Stimulated activated CD4-positive, alpha-beta T cell treated with anti-CD3 and anti-CD28 coated beads, TNF-alpha, amount 100 ng/mL, for 48 hours (primary cell): ENCODE measurements at places on chromosomes 7 and 10.

DNA sequence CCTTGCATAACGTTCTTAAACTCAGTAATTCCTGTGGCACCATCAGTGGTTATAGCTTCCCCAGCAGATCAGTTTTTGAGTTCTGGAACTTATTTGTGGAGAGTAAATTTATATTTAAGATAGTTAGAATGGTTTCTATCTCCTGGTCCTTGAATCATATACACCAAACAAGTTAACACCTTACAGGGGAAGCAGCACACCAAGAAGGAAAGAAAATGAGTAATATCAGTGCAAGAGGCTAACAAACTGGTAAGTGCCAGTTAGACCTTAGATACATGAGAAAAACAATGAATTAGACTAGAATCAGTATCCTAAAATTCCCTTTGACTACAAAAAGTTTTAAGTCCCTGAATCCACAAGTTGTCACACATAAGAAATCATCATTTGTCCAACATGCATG is 54.2 kb downstream of the ABI1 start:
- no peak for DNase-seq

- DNase-seq: no peak
These were observed 210.4 kb downstream of the FAM107B start for GRCh38 chr10:14564268-14564744.

- DNase-seq: no peak
These were observed 72.7 kb upstream of the PIK3CG start for GRCh38 chr7:106792233-106792926.

DNA sequence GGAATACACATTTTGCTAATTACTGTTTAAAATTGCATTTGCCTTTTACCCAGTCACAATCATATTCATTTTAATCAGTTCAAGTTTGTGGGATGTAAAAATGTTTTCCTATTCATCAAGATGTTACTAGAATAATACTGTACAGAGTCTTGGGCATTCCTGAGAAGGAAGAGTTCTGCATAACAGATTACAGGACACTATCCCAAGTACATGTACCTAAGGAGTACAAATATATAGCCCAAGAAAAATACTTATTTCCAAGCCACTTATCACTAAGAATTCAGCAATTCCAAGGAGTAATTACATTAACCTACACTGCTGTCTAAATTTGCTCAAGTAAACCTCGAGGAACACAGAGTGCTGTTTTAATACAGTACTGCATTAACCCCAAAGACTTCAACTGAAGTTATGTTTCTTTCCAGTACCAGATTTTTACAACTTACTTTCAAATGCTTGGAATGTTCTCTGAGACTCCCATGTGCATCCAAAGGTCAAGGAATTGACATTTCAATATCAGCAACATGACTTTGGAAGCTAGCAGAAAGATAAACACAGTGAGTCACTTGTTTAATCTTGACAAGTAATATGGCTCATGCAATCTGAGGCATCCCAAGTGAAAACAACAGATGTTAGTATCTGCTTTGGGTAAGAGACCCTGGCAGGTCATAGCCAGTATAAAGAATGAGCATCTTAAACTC is 125.4 kb upstream of the BET1 start:
- no peak for DNase-seq

DNA sequence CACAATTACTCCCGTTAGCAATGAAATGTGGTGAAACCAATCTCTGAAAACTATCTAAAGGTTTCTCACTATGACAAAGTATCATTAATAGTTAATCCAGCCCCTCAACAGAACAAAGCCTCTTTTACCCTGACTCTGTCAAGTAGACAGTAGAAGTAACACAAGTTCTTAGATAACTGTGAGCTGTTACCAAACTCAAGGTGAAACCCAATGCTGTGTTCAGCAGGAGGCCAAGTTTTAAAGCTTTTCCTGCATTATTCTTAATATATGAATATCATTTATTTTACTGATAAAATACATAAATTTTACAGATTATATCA is 109.1 kb downstream of the SRPK2 start:
- DNase-seq: no peak

DNA sequence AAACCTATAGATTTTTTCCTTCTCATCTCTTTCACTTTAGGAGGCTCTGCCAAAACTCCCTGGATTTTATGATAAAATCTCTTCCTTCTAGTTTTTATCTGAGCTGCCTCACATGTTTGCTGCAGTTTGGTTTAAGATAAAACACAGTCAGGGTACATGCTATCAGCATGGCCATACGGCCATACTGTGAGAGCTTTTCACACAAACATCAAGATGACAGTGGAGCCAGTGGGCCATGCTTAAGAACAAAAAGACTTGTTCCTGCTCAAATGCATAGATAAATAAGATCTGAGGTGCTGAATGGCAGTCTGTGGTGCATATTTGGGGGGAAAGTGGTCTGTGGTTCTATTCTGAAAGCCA is 91.0 kb downstream of the ELMO1 start:
- no peak for DNase-seq

GRCh38 chr7:95589031-95589430 is 7.3 kb downstream of the PDK4 start:
- no peak for DNase-seq

GRCh38 chr10:26488344-26488743 is 50.2 kb downstream of the APBB1IP start:
- no peak for DNase-seq

- DNase-seq: no peak
These were observed at the start of gene CADPS2 for GRCh38 chr7:122886357-122887081. CADPS2 (minus strand) TSS chr7:122886460; CDS start chr7:122886337, 123 bp downstream.

DNA sequence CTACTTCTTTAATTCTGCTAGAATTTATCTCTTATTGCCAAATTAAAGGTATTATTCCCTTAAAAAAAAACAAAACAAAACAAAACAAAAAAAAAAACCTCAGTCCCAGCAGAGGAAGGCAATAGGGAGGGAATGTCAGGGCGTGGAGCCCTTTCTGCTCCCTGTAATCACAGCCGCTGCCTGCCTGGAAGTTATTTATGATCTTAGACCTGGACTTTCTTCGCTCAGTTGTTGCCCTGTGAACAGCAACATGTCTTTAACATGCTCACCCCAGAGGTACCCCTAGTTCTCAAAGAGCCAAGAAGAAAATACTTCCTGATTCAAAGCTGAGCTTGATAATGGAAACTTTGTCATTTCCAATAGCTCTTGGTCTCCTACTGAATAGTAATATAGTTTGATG is 7.7 kb downstream of the FAM180A start:
- DNase-seq: no peak

DNA sequence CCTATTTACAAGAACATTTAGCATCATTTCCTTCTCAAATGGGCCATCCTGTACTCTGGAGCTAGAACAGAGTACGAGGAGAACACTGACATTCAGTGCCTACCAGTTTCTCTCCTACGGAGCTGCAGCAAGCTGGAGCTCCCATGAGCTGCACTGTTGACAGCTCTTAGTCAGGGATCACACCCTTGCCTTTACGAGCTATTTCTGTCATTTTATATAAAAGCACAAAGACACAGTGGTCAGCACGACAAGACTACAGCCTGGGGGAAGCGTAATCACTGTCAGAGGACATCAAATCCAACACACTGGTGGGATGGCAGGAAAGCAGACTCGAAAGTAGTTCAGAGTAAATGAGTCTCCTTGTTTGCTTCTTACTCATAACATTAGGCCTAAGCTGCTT is 2.7 kb downstream of the CDCA7L start:
- no peak for DNase-seq

DNA sequence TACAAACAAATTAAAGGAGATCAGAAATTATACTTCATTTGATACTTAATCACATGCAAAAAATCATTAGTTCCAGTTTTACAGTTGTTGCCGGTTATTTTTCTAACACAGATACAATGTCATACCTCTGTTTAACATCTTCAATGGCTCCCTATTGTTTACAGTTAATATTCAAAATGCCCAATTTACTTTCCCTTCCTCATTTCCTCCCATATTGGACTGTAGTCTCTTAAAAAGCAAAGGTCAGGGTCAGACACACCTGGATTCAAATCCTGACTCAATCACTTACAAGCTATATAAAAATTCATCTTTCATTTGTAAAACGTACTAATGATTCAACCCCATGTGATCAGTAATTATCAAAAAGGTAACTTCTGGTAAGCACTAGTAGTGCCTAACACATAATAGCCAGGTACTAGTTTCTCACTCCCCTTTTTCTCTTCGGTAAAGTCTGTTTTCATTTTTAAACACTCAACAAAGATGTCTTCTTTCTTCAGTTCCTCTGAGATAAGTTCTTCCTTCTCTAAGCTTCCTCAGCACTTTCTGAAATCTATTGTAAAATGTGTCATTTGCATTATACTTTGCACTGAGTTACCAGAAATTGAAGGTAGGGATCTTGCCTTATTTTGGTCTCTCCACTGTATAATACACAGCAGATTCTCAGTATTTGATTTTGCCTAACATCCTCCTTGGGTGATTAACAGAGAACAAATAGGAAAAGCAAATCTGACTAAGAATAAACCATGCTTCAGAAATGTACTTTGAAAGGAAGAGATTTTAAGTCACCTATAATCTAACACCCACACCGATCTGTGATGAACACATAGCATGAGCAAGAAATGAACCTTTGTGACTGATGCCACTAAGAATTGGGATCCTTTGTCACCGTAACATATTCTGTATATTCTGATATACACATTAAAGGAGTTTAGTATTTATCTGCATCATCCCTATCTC is 16.1 kb downstream of the KMT2C start:
- no peak for DNase-seq

- no peak for DNase-seq
These were observed 133.8 kb upstream of the KCNMA1 start for GRCh38 chr10:77771450-77771849.

DNA sequence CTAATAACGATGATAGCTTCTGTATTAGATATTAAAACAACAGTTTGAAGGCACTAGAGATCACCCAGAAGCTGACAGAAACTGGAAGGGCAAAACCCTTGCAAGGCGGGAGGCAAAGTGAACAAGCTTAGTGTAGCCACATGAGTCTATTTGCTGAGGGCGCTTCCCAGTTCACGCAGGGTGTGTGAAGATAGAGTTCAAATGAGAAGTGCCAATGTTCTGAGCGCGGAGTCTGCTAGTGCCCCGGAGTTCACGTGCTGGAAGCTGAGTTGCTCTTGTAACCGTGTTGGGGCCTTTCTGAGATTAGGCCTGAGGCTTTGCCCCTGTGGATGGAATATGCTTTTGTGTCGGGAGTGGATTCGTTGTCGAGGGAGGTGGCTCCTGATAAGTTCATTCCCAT is 16.6 kb upstream of the GTPBP4 start:
- DNase-seq: no peak

- DNase-seq: no peak
These were observed 27.9 kb upstream of the CHCHD3 start for GRCh38 chr7:133109816-133110215.

- DNase-seq: no peak
These were observed 233.1 kb upstream of the PHYHIPL start for GRCh38 chr10:58943256-58943890.

DNA sequence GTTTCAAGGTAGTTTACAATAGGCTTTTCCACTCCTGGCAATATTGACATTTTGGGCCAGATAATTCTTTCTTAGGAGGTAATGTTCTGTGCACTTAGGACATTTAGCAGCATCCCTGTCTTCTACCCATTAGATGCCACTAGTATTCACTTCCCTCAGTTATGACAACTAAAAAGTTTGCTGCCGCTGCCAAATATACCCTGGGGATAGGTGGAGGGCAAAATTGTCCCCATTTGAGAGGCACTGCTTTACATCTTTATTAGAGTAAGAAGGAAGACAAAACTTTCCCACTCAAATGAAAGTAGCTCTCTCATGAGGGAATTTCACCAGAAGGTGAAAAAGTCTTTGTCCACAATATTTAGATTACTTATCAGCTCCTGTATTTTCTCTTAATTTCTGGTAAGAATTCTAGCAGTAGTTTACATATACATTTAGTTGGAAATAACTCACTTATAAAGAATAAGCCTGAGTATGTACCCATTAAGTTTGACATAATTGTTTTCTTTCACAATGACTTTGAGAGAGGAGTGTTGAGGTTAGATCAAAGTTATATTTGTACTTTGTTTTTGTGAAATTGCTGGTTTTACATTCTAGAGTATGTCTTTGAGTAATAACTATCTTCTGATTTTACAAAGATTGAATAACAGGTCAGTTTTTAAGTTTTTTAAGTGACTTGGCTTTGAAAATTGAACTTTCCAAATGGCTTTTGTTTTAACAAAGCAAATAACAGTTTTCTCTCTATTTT is 46.0 kb downstream of the HELLS start:
- DNase-seq: no peak

DNA sequence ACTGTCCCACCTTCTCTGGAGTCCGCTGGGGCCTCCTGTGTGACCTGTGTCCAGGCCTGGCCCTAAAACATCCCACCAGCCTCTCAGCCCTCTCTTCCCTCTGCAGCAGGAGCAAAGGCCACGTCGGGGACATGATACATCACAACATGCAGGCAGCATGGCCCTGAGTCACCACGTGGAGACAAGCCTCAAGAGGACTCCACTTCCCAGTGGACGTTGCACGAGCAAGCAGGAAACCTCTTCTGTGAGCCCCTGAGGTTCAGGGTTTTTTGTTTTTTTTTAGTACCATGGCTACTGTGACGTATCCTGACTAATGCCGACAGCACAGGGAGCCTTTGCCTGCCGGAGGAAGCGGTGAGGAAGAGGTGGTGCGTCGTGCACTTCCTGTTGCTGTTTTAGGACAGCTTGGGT is 165.9 kb downstream of the DNAJB6 start:
- peak; percentile 55 for DNase-seq
